Aorta (tissue), 5 donors: ENCODE measurements at places on chromosomes 1 and 21. TPM values are rescaled to one million over a fixed set of nuclear protein-coding genes. Genes with fewer than 3 reads are reported as not detected.

DNA sequence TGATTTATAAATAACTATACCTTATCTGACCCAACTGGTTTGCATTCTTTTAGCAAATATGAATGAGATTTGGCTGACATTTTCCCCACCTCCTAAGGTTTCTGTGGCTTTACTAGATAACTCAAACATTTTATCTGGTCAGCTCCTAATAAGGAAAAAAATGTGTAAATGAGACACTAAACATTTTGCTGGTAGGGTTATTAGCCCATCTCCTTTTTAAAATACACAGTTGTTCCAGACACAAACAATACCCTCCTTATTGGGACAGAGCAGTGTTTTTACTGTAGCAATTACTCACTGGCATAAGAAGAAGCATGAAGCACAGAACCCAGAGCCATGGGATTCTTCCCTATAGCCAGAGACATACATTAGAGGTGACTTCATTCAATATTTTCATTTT lies 53.8 kb upstream of the NUF2 start:
- DNase-seq = no peak

GRCh38 chr1:5570931-5571330 lies 421.3 kb downstream of the NPHP4 start:
- DNase-seq = no peak

- no peak for DNase-seq
These were observed 59.9 kb downstream of the ARHGEF16 start for GRCh38 chr1:3514404-3514803.

GRCh38 chr1:183646776-183647175 lies 6.3 kb downstream of the APOBEC4 start:
- DNase-seq = no peak

GRCh38 chr1:170836141-170836540 lies 99.2 kb upstream of the MROH9 start:
- no peak for DNase-seq

- no peak for DNase-seq
These were observed 21.3 kb downstream of the RUNX1 start for GRCh38 chr21:35027563-35028450.

- no peak for DNase-seq
These were observed 102.9 kb upstream of the IRF2BP2 start for GRCh38 chr1:234712891-234713305.

GRCh38 chr1:214404571-214405213 lies 123.7 kb downstream of the SMYD2 start:
- no peak for DNase-seq

The FAM72B gene
- 1.1 TPM for total RNA-seq

The CR1L gene
- 0.24 TPM for total RNA-seq

The TTC24 gene
- not detected for total RNA-seq

The LCE1E gene
- total RNA-seq = not detected

The COL9A2 gene
- total RNA-seq = 16.3 TPM

The KLHDC9 gene
- total RNA-seq = 2.5 TPM

The PRR9 gene
- not detected for total RNA-seq

The PRDM16 gene
- total RNA-seq = 61.9 TPM
